ENCODE measurements at places on chromosomes 5 and 9.

- DNase-seq = no peak
Measured at GRCh38 chr5:81315830-81316229, 14.4 kb downstream of the ZCCHC9 start.

GRCh38 chr5:98458726-98459125, 314.7 kb upstream of the RGMB start:
- no peak for DNase-seq

DNA sequence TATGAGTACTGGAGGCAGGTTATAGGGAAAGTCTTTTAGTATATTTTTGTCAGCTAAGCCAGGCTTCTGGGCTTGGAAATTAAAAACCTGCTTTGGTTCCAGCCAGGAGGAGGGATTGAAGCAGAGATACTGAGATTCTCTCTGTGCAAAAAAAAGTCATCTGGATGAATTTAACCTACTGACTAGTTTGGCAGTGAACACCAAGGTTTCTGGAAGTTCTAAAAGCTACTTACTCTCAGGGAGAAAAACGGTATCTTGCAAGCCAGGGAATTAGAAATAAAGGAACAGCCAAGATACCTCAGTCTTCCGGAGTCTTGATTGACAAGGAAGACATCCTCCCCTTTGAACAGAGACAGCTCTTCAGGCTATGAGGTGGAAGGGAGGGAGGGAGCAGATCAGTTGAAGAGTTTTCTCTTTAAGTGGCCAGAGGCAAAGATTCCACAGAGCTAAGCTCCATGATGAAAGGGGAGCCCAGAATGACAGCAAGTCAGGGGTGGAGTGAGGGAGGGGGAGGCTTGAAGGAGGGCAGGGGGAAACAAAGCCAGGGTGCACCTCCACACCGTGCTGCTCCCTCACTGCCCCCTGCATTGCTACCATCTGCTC, 8.3 kb upstream of the ZBTB34 start:
- no peak for DNase-seq

GRCh38 chr9:99431103-99431502, 209.0 kb downstream of the SEC61B start:
- DNase-seq = no peak

DNA sequence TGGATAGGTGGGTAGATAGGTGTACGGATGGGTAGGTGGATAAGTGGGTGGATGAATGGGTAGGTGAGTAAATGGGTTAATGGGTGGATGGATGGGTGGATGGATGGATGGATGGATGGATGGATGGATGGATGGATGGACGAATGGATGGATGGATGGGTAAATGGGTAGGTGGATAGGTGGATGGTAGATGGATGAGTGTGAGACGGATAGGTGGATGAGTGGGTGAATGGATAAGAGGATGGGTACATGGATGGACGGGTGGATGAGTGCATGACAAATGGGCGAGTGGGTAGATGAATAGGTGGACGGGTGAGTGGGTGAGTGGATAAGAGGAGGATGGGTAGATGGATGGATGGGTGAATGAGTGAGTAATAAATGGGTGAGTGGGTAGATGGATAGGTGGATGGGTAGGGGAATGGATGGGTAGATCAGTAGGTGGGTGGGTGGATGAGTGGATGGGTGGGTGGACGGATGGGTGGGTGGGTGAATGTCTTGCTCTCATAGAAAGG, 179.2 kb downstream of the FGF18 start:
- no peak for DNase-seq

All from RCC 7860 (cell line).